ENCODE measurements at places on chromosomes 16 and 17.
A peak's percentile ranks its signal among the peaks of the same experiment; 100 is the strongest.

- DNase-seq = no peak
These were observed 2.3 kb upstream of the G6PC1 start for GRCh38 chr17:42898147-42898811.

- DNase-seq = peak; percentile 85
These were observed 59.6 kb upstream of the ENPP7 start for GRCh38 chr17:79671085-79671694.

- DNase-seq = no peak
These were observed 37.6 kb upstream of the ABCC11 start for GRCh38 chr16:48284772-48285409.

GRCh38 chr16:21626659-21627277, 25.6 kb downstream of the IGSF6 start:
- peak; percentile 33 for DNase-seq

DNA sequence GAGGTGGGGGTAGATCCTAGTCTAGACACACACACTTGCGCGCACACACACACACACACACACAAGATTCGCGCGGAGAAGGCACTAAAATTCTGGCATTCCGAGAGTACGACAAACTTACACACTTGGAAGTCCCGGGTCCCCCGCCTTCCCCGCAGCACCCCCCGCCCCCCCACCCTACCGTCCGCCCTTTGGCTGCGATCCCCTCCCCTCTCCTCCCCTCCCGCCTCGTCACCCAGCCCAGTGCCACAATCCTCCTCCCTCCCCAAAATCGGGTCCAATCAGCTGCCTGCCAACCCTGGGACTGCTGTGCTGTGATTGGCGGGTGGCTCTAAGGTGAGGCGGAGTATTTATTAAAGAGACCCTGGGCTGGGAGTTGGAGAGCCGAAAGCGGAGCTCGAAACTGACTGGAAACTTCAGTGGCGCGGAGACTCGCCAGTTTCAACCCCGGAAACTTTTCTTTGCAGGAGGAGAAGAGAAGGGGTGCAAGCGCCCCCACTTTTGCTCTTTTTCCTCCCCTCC, at the start of gene SOX9:
Gene SOX9, plus strand, starts transcription at position 379 of the 522 bp plus-strand sequence. CDS start 372 bp downstream, outside the sequence.
- peak; percentile 96 for DNase-seq

- DNase-seq = no peak
These were observed 15.0 kb downstream of the USP31 start for GRCh38 chr16:23134274-23134673.

DNA sequence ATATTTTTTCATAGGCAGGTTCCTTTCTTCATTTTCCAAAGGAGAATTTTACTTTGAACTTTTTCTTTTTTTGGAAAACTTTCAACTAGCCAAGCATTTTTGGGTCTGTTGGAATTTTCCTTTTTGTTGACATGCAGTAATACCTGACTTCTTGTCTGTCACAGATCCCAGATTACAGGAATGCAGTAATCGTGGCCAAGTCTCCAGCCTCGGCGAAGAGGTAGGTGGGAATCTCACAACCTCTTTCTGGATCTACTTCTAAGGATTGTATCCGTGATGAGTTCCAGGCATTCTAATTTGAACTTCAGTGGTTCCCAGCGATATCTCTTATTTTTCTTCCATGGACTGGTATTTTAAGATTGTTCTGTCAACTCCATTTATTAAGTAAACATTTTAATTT, 31.7 kb downstream of the PRPSAP2 start:
- DNase-seq = no peak

- peak; percentile 67 for DNase-seq
These were observed 50.1 kb downstream of the LMF1 start for GRCh38 chr16:920717-921116.

DNA sequence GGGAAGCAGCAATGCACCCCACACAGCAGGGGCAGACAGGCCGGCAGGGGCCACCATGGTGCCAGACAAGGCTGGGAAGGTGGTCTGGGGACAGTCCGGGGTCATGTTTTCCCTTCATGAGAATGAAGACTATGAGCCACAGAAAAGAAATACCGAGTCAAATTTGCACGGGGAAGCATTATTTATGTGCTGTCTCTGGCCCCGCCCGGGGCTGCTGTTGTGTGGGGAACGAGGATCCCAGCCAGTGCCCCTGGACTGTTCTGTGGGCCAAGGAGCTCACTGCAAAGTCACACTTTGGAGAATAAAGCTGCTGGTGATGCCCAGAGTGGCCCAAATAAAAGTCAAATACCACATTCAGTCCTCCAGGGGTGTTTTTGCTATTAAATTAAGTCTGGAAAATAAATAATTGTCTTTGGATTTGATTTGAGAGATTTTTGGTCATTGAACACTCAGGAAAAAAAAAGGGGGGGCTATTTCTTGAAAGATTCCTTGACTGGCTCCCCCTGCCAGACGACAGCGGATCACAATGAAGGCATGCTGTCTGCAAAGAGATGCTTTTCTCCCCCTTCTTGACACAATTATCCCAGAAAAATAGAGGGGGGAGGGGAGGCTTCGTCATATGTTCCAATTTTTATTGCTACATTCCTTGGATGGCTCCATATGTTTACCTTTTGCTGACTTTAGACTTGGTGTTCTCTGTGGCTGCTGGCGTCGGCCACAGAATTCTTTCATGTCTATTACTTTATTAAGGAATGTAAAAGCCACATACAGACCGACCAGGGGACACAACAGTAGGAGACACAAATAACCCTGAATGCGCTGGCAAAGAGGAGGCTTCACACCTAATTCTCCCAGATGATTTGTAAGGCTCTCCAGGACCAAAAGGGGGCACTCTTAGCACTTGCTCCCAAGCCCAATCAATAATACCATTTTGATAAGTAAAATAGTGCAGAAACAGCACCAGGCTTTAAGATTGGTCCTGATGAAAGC, 27.1 kb upstream of the ANKFN1 start:
- DNase-seq = peak; percentile 72

- DNase-seq = peak; percentile 48
These were observed 407 bp downstream of the MCRIP1 start for GRCh38 chr17:81832608-81833159.

GRCh38 chr16:8867932-8868415, 832 bp downstream of the CARHSP1 start:
- DNase-seq = no peak

- DNase-seq = no peak
These were observed 10.8 kb upstream of the HSBP1 start for GRCh38 chr16:83797013-83797412.

DNA sequence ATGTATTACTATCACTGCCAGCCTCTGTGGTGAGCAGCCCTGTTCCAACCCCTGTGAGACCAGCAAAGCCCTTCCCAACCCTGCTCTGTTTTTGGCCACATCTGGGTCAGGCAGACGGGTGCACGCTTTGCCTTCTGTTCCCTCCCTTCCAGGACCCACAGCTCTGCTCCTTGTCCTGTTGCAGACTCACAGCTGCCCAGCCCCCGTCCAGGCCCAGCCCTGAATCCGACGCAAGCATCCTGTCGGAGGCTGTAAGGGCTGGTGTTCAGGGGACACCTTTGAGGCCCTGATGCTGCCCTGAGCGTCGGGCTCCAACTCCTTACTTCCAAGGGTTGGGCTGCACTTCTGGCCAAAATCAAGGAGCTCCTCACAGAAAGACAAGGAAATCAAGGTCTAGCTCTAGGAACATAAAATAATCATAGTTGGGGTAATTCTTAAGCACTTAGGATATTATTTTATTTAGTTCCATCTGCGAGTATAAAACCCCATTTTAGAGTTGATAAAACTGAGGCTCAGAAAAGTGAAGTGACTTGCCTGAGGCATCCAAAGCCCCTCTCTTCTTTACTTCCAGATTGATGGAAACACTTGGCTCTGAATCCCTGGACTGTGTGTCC, 14.3 kb upstream of the SRCIN1 start:
- no peak for DNase-seq

GRCh38 chr17:40293363-40293762, 5.7 kb downstream of the CDC6 start:
- DNase-seq = no peak

GRCh38 chr17:48997103-48997826, at the start of gene IGF2BP1:
Gene IGF2BP1, plus strand, starts transcription at chr17:48997385. Its CDS starts 361 bp downstream, at chr17:48997746.
- peak; percentile 94 for DNase-seq

DNA sequence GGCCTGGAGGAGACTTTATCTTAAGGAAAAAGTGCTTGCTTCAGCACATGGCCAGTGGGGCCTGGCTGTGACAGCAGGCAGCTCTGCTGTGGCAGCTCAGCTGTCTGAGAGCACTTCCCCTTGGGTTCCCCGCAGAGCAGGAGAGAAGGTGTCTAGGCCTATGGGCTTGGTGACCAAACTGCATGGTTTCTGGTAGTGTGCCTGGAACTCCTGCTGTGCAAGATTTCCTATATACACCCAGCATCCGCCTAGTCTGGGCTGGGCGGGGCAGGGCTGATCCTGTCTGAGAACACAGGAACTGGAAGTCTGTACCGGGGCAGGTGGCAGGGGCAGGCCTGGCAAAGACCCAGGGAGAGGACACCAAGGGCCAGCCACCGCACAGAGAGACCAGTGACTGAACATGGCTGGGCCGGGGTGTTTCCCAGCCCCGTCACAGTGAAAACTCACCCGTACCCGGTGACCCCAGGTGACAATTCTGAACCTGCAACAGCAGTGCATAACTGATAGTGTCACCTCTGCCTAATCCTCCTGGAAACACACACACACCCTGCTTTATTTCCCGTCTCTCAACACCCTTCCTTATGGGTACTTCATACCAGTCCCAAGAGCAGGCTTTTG, 39.3 kb downstream of the CHD9 start:
- DNase-seq = no peak

GRCh38 chr17:69269131-69269998, 40.7 kb upstream of the ABCA10 start:
- DNase-seq = peak; percentile 16

GRCh38 chr17:75637143-75637538, 3.9 kb downstream of the SMIM5 start:
- DNase-seq = no peak

DNA sequence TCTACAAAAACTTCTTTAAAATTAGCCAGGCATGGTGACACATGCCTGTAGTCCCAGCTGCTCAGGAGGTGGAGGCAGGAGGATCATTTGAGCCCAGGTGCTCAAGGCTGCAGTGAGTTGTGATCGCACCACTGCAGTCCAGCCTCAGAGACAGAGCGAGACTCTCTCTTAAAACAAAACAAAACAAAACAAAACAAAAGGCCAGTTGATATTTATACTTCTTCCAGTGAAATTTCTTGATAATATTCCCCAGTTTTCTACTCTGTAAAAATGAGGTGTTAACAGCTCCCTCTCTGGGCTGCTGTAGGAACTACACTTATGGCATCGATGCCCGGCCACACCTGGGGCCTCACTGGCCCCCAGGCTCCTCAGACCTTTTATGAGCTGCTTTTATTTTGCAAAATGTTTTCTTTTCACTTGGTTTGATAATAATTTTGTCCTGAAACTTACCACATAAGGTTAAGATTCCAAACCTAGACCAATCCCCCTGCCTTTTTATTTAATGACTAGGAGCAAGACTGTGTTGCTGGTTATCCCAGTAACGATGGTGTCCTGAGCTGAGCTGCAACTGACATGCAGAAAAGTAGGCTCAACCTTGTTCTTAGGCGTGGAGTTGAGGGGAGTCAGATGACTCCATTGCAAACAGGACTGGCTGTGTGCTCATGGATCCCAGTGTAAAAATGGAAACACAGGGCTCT, 17.6 kb downstream of the MAPK8IP3 start:
- DNase-seq = peak; percentile 67

DNA sequence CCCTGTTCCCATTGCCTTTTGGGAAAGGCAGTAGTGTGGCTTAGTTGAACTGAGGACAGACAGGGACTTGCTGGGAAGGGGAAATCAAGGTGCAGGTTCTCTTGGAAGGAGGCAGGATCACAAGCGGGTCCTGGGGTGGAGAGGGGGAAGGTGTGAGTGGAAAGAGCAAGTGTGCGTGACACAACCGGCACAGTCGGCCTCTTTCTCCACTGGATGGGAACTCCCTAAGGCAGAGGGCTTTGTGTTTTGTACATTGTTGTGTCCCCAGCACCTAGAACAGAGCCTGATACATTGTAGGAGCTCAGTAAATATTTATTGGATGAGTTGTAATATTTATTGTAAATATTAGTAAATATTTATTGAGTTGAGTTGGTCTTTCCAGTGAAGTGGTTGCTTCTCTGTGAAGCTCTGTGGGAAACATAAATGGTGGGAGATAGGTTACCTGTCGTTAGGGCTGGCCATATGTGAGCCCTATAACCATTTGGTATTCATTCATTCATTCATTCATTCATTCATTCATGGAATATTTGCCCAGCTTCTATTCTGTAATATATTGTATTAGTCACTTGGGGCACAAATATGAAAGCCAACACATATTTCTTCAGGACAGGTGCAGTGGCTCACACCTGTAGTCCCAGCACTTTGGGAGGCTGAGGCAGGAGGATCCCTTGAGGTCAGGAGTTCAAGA, 34.0 kb downstream of the SMARCE1 start:
- DNase-seq = no peak

- DNase-seq = no peak
These were observed 39.0 kb downstream of the PRKCB start for GRCh38 chr16:23874613-23875294.

GRCh38 chr17:8892338-8892690, 24.8 kb upstream of the PIK3R6 start:
- no peak for DNase-seq
